ENCODE measurements at places on chromosomes 6 and 20.

- DNase-seq = no peak
Measured at GRCh38 chr6:157613011-157613522, 210.0 kb upstream of the SNX9 start.

DNA sequence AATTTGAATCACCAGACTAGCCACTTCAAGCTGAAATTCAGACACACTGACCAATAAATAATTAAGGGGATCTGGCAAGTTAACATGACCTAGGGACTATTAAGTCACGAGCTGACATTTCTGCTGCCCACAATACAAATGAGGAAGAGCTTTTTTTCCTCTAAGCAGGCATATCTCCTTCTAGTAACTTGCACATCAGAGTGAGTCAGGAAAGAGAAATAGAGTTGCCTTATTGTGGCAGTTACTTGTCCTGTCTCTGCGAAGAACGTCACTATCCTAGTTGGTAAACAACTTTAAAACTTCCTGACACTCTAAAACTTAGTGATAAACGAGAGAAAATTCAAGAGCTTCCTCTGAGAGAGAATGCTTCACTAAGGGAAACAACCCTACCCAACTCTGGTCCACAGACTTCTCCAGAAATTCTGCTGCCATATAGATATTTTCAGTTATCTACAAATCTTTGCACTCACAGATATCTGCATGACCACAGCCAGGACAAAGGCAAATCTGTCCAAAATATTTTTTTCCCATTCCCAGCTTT lies 4.2 kb downstream of the PLA2G7 start:
- DNase-seq = no peak

GRCh38 chr6:32058511-32058963 lies 20.3 kb downstream of the CYP21A2 start:
- no peak for DNase-seq

- no peak for DNase-seq
Measured at GRCh38 chr6:56593801-56594318, 48.8 kb downstream of the DST start.

DNA sequence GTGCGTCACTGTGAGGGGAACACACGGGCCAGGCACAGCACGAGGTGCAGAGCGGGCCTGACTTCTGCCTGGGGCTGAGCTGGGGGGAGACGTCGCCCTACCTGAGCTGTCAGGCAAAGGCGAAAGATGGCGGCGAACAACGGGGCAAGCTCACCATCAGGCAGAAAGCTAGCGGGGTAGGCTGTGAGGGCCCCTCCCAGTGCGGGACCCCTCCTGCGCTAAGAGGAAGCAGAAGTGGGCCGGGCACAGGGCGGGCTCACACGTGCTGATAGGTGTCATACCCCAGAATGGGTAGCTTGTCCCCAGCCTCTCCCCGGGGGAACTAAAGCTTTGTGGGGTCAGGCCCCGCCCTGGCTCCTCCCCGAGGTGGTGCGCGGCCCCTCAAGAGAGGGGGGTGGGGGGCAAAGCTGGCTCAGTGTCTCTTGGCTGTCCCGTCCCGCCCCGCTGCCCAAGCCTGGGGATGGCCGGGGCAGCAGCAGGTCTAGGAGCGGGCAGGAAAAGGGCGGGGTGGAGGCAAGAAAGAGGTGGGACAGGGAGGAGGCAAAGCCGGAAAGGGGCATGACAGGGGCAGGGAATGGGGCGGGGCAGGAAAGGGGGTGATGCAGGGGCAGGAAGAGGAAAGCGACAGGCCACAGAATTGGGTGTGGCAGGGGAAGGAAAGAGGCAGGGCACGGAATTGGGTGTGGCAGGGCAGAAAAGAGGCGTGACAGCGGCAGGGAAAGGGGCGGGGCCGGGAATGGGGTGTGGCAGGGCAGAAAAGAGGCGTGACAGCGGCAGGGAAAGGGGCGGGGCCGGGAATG lies 14.7 kb downstream of the UCKL1 start:
- no peak for DNase-seq

GRCh38 chr20:46351357-46352058 lies 43.2 kb upstream of the CDH22 start:
- no peak for DNase-seq

DNA sequence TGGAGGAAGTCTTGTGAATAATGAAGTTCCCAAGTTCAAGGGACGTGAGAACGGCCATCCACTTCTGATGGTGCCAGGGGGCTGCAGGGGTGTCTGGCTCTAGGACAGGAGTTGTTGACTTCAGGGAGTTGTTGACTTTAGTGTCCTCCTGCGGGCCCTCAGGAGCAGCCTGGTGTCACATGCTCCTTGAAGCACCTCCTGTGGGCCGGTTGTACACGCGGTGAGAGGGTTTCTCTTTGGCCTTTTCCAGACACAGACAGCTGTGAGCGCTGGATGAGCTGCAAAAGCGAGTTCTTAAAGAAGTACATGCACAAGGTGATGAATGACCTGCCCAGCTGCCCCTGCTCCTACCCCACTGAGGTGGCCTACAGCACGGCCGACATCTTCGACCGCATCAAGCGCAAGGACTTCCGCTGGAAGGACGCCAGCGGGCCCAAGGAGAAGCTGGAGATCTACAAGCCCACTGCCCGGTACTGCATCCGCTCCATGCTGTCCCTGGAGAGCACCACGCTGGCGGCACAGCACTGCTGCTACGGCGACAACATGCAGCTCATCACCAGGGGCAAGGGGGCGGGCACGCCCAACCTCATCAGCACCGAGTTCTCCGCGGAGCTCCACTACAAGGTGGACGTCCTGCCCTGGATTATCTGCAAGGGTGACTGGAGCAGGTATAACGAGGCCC lies 77.8 kb downstream of the ISM1 start:
- DNase-seq = no peak

DNA sequence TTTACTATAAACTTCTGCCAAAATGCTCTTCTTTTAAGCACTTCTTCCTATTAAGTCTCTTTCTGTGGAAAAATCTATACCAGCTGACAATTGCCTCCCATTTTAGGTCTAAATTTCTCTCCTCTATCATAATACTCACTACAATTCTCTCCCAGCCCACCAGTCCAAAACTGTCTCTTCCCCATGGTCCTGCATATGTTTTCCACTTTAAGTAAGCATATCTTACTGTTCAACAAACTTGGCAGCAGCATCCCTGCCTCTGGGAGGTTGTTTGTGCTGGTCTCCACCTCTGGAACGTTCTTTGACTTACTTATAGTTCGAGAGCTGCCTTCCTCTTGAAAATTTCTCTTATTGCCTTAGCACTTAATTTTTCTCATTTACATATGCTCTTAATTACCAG lies 180.5 kb downstream of the COL12A1 start:
- DNase-seq = no peak
